Mucosa of descending colon (tissue), 3 donors: ENCODE measurements at places on chromosomes 13 and 19. TPM values are rescaled to one million over a fixed set of nuclear protein-coding genes. Genes with fewer than 3 reads are reported as not detected.

Gene PCDH9
- 0.58 TPM for total RNA-seq

Gene TEKTIP1
- 6.0 TPM for total RNA-seq

Gene EFNB2
- total RNA-seq: 82.3 TPM

- peak; percentile 64 for DNase-seq
Observed at GRCh38 chr19:57850553-57851017, 926 bp downstream of the ZNF587 start.

- DNase-seq: no peak
Observed at GRCh38 chr19:18629166-18630088, 7.4 kb upstream of the KLHL26 start.

DNA sequence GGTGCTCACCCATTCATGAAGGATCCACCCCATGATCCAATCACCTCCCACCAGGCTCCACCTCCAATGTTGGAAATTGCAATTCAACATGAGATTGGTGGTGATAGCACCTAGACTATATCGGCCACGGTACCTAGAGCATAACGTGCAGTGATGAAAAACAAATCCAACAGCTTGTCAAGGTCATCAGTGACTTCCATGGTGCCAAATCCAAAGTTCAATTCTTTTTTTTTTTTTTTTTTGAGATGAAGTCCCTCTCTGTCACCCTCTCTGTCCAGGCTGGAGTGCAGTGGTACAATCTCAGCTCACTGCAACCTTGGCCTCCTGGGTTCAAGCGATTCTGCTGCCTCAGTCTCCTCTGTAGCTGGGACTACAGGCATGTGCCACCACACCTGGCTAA lies 17.1 kb upstream of the ACP7 start:
- DNase-seq: no peak

- peak; percentile 63 for DNase-seq
Observed at GRCh38 chr19:15251749-15252397, 19.6 kb upstream of the EPHX3 start.

GRCh38 chr13:109547942-109548341 lies 238.4 kb downstream of the IRS2 start:
- DNase-seq: no peak
